ENCODE measurements at places on chromosomes 2 and 18.

GRCh38 chr2:120405759-120406099 lies 59.8 kb downstream of the INHBB start:
- no peak for DNase-seq

GRCh38 chr2:190859347-190860297 lies 21.0 kb upstream of the GLS start:
- DNase-seq, result peak; percentile 58

GRCh38 chr2:66109419-66109818 lies 325.5 kb upstream of the MEIS1 start:
- no peak for DNase-seq

DNA sequence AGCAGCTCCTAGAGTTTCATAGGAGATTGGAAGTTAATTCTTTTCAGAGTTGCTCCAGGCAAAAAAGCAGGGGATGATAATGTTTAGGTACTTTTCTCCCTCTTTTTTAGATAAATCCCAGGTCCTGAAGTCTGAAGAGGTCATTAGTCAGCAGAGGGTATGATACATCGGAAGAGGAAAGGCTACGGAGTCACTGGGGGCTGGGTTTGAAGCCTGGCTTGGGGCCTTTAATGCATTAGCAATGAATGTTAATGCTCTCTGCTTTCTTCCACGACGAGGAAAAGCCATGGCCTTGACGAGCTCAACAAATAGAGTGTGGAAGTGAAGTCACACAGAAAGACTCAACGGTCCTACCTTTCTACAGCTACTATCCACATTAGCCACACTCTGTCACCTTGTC lies 235.1 kb downstream of the NCKAP5 start:
- no peak for DNase-seq

GRCh38 chr2:193668557-193669323 lies 1474.0 kb upstream of the TMEFF2 start:
- DNase-seq, result no peak

GRCh38 chr18:13551305-13551603 lies 175.1 kb downstream of the FAM210A start:
- no peak for DNase-seq

DNA sequence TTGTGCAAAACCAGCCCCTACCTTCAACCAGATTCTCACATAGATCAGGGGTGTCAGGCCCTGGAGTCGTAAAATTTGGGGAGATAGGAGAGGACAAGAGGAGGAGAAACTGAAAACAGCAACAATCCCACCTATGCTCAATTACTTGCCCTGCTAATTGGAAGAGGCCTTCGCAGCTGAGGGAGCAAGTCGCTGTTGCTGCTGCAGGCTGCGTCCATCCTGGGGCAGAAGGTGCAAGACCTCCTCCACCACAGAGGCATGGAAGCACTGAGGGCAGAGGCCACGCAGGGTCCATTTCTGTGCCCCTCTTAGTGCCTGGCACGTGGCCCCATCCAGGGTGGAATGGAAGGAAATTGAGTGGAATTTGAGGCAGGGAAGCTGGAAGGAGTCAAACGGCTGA lies 36.5 kb downstream of the CNGA3 start:
- DNase-seq, result no peak

GRCh38 chr18:63342206-63342605 lies 22.6 kb upstream of the BCL2 start:
- DNase-seq, result peak; percentile 63

DNA sequence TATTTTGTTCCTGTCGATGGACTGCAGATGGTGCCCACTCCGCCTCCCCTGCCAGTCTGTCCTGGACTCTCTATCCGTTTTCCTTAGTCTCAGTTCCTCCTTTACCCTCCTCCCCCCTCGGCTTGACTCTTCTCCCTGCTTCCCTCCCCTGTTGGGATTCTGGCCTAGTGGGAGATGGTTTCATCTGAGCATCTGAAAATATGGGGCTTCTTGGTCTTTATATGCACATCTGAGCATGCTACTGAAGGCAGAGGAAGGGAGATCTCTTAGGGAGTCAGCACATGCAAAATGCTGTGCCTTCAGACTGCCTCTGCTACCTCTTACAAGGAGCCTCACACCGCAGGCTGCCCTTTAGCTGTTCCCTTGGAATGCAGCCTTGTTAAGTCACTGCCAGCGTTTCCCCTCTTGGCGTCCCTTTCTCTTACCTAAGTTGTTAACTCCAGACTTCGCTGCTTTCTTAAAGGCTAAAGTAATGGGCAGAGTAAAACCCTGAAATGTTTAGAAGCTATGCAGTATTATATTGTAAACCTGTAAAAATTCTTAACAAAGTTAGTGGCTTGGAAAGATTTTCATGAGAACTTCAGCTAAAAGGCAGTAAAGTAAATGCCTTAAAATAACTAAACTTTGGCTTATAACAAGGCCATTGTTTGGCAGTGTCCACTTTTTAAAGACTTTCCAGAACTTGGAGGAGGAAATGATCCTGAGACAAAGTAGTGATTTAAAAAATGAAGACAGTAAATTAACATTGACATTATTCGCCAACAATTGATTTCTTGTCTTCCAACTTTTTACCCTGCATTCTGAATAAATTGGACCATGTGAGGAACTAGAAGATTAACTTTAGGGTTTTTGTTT lies 49.8 kb downstream of the LDLRAD4 start:
- DNase-seq, result peak; percentile 92

DNA sequence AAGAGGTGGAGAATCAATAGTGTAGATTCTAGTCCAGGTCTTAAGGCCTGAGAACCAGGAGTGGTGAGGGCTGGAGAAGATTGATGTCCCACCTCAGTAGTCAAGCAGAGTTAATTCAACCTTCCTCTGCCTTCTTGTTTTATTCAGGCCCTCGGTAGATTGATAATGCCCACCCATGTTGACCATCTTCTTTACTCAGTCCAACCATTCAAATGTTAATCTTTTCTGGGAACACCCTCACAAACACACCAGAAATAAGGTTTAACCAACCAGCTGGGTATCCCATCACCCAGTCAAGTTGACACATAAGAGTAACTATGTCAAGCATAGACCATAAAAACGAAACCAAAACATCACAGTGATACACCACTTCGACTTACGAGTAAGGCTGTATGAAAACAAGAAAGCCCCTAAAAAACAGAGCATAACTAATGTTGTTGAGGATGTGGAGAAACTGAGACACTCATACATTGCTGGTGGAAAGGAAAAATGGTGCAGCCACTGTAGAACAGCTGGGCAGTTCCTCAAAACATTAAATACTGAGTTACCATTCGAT lies 57.5 kb downstream of the SLC35F5 start:
- no peak for DNase-seq

- DNase-seq, result no peak
These were observed 25.0 kb downstream of the BCL11A start for GRCh38 chr2:60528281-60529020.

- no peak for DNase-seq
These were observed 5.7 kb downstream of the PPP1R1C start for GRCh38 chr2:181991171-181991885.

DNA sequence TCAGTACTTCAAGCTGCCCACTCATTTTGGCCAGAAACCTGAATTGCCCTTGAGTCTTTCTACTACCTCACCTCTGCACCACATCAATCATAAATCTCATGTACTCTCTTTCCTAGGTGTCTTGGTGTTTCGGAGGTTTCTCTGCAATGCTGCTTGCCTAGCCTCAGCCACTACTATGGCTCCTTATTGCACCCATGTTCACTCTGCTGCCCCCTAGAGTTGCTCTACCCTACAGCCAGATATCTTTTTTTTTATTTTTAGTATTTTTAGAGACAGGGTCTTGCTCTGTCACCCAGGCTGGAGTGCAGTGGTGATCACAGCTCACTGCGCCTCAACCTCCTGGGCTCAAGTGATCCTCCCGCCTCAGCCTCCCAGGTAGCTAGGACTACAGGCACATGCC lies 413.0 kb downstream of the PTPRM start:
- peak; percentile 57 for DNase-seq

GRCh38 chr2:235810846-235811245 lies 317.0 kb downstream of the AGAP1 start:
- DNase-seq, result no peak

DNA sequence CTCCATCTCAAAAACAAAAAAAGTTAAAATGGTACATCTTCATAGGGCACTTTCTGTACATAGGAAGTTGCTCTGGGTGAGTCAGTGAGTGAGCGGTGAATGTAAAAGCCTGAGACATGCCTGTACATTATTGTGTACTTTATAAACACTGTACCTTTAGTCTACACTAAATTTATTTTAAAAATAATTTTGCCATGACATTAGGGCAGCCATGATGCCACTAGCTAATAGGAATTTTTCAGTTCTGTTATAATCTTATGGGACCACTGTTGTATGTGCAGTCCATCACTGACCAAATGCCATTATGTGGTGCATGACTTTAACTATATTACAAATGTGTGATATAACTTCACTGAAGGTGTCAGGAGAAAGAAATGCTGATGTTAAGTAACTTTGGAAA lies 11.0 kb upstream of the TXNDC2 start:
- DNase-seq, result no peak

GRCh38 chr2:24538720-24539119 lies 47.7 kb downstream of the NCOA1 start:
- DNase-seq, result no peak

- no peak for DNase-seq
These were observed 378.3 kb downstream of the MTX2 start for GRCh38 chr2:176647325-176648165.

DNA sequence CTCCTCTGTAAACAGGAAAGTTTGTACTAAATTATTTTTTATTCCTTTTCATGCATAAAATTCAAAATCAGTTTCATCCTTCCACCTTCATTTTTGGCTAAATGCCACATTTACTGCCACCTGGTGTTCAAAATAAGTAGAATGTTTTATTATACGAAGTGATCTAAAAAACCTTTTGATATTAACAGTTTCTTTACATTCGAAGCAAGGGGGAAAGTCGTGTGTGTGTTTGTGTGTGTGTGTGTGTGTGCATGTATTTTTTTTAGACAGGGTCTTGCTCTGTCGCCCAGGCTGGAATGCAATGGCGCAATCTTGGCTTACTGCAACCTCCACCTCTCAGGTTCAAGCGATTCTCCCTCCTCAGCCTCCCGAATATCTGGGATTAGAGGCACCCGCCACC lies 9.0 kb upstream of the SCN9A start:
- DNase-seq, result no peak

DNA sequence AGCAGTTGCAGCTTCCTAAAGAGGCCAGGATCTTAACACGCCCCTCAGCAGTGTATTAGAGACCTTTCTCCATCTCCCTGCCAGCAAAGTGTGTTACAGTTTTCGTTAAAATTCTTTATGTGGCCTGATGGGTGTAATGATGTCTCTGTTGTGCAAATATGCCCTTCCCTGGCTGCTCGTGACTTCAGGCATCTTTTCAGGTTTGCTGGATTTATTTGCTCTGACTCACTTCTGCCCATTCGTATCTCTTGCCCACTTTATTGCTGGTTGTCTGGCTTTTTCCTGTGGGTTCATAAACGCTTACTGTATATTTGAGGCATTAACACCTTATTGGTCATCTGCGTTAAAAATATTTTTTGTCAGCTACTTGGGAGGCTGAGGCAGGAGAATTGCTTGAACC lies 134.5 kb downstream of the ASB1 start:
- DNase-seq, result no peak

DNA sequence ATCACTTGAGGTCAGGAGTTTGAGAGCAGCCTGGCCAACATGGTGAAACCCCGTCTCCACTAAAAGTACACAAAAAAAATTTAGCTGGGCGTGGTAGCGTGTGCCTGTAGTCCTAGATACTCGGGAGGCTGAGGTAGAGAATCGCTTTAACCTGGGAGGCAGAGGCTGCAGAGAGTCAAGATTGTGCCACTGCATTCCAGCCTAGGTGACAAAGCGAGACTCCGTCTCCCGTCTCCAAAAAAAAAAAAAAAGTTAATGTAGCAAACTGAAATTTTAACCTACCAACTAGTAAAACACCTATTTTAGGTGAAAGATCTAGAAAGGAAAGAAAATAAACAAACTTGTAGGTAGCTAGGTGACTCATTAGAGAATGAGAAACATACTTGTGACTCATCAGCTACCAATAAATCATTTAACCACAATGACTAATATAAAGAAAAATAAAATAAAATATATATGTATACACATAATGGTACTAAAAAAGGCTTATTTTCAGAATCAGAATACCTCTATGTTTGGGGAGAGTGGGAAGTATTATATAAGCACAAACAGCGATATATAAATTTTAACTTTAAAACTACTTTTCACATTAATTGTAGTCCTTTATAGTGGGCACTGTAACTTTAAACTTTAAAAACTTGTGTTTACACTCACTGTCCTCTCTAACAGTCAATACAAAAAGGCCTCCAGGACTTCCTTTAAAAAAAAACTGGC lies 36.6 kb downstream of the DARS1 start:
- peak; percentile 37 for DNase-seq

DNA sequence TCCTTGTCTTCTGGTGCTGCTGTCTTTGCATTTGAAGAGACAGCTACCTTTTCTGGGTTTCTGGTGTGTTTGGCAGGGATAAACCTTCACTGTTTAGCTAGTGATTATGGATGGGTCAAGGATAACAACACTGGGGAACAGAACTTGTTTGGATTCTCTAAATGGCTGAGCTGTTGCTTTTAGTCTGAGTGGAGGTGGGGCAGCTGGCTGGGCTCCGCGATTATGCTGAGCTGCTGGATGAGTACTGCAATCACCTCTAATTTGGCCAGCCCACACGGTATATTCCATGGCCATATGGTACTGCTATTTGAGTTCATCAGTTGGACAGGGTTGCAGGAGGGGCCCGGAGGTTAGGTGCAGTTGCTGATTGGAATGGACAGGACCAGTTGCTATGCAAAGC lies 361.6 kb upstream of the TFPI start:
- no peak for DNase-seq

DNA sequence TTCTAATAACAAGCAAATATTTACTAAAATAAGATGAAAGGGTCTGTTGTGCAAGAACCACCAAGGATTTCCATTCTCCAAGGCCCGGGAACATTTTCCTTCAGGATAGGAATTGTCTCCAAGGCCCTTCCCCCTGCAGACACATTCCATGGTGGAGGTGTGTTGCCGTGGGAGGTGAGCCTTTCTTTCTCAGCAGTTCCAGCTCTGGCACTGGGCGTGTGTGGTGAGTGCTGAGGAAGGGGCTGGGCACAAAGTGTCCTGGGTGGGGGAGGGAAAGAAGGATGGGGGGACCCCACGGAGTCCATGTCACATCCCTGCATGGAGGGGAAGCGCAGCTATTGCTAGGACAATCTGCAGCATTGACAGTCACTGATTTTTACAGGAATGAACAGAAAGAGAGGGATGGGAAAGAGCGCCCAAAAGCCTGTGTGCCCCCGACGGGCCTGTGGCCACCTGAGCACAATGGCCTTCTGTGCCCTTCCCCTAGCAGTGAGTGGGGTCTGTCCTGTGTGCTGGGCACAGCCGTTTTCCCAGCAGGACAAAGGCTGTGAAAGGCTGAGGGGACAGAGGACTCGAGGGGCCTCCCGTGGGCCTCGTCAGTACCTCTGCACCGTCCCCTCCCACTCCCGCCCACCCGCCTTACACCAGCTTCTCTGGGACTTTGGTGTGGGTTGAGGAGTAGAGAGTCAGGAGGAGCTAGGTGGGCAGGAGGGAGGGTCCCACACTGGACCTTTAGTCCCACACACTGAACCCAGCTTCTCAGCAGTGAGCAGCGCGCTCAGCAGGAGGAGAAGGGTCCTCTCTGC lies 79.8 kb downstream of the PTGR3 start:
- DNase-seq, result no peak
